ENCODE measurements at places on chromosomes 7 and 10.
A peak's percentile ranks its signal among the peaks of the same experiment; 100 is the strongest.

DNA sequence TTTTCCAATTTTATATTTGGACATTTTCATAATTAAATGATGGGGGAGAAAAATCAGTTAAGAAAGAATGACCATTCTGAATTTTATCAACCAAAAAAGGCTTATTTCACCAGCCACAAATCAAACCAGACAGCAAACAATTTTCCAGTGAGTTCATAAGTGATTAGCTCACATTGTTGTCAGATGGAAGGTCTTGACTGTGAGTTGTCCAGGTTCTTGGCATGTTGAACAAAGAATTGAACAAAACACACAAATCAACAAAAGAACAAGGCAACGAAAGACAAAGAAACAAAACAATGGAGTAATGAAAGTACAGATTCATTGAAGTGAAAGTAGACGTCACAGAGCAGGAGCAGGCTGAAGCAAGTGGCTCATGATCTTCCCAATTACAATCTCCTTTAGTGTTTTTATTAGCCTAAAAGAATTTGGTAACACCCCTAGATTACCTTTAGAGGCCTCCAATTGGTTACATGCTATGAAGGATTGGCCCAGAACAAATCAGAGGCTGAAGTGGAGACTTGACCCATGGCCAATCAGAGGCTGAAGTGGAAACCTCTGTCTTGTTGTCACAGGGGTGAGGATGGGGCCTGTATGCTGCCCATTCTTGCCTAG is 248.7 kb downstream of the NEBL start:
- DNase-seq, result no peak

GRCh38 chr10:102504179-102504975 is 605 bp downstream of the SUFU start:
- DNase-seq, result no peak

DNA sequence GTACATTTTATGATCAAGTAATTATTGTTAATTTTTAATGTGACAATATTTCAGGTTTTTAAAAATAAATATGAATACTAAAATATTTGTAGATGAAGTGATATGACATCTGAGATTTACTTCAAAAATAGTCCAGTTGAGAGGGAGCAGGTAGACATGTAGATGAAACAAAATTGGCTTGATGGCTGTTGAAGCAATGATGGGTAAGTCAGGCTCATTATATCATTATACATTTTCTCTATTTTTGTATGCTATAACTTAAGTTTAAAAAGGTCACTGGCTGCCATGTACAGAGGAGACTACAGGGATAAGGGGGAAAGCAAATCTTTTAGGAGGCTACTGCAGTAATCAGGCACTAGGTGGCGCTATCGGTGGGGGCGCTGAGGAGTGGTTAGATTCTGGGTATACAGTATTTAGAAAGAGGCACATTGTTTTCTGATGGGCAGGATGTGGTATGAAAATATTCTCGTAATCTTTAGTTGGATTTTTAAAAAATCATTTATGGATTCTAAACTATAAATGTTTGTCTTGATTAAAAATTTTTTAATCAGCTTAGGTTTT is 189.8 kb upstream of the IMMP2L start:
- DNase-seq, result peak; percentile 24

- no peak for DNase-seq
These were observed 65.6 kb downstream of the IGF2BP3 start for GRCh38 chr7:23404546-23405239.

All from activated CD4-positive, alpha-beta T cell treated with anti-CD3 and anti-CD28 coated beads for 1 hour (primary cell).